ENCODE measurements at places on chromosomes 16 and 17.

- no peaks in the 10 kb centered on the region for H3K36me3 ChIP-seq
- no peak overlapping the region for H3K4me3 ChIP-seq
- peak; percentile 70 for DNase-seq
- H3K27me3 ChIP-seq = peaks cover 4% of the 10 kb centered on the region
Measured at GRCh38 chr17:74921026-74921681, 1.9 kb downstream of the USH1G start.

GRCh38 chr17:81431545-81432482, 36.6 kb downstream of the BAHCC1 start:
- no peak overlapping the region for H3K27ac ChIP-seq
- no peaks in the 10 kb centered on the region for H3K27me3 ChIP-seq
- peak; percentile 66 for DNase-seq
- H3K4me1 ChIP-seq = peaks cover 59% of the 10 kb centered on the region

DNA sequence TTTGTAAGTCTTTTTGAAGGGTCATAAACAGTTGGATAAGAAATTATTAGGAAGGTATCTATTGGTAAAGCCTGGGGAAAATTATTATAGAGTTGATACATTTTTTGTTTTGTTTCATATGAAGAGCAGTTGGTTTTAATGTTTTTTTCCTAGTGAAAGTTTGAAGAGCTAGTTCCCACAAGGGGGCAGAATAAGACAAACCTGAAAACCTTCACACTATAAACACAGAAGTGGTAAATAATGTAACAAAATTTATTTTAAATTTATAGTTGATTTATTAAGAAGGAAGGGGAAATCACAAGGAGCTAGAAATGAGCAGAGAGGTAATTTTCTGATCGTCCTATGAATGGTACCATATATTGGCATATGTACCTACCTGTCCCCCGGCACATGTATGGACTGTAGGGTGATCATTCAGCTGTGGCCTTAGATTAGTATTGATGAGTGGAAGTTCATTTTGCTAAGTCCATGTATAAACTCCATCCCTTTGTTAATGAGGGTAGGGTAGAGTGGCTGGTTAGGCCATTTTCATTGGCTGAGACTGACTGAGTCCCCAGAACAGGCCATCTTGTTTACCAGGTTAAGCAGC, 116.3 kb downstream of the TANC2 start:
- no peaks in the 10 kb centered on the region for H3K27me3 ChIP-seq
- no peak overlapping the region for H3K4me3 ChIP-seq
- DNase-seq = no peak
- no peak overlapping the region for H3K27ac ChIP-seq
- H3K36me3 ChIP-seq = no peaks in the 10 kb centered on the region

GRCh38 chr17:570388-570787, 144.3 kb downstream of the VPS53 start:
- H3K27me3 ChIP-seq = no peaks in the 10 kb centered on the region
- no peak overlapping the region for H3K27ac ChIP-seq
- DNase-seq = no peak
- H3K4me3 ChIP-seq = no peak overlapping the region

DNA sequence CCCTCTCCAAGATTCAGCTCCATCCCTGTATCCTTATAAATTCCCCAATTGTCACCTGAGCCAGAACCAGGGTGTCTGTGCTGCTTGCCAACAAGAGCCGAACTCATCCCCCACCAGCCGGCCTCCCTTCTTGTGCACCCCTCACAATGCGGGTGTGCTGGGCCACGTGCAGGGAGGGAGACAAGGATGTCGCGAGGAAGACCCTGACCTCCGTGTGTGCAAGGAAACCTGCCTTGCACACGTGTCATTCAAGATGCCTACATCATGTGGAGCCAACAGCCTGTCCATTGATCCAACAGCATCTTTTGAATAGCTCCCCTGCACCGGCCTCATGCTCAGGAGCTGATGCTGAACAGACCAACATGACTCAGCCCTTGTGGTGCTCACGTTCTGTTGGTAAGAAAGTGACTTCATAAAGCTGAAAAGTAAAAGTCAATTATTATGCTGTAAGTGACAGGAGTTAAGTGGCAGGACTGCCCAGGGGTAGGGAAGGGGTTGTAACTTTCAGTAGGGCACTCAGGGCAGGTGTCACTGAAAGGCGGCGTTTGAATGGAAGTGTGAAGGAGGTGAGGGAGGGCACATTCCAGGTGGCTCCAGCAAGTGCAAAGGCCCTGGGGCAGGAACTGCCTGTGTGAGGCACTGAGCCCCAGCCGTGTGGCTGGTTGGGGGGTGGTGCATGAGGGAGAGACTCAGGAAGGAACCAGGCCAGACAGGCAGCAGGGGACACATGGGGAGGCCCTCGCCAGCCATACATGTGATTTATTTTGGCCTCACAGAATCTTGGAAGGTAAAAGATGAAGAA, 302.2 kb downstream of the FOXL1 start:
- H3K4me3 ChIP-seq = no peak overlapping the region
- peaks cover 3% of the 10 kb centered on the region for H3K27me3 ChIP-seq
- no peak overlapping the region for H3K27ac ChIP-seq
- no peaks in the 10 kb centered on the region for H3K36me3 ChIP-seq
- H3K4me1 ChIP-seq = no peaks in the 10 kb centered on the region

DNA sequence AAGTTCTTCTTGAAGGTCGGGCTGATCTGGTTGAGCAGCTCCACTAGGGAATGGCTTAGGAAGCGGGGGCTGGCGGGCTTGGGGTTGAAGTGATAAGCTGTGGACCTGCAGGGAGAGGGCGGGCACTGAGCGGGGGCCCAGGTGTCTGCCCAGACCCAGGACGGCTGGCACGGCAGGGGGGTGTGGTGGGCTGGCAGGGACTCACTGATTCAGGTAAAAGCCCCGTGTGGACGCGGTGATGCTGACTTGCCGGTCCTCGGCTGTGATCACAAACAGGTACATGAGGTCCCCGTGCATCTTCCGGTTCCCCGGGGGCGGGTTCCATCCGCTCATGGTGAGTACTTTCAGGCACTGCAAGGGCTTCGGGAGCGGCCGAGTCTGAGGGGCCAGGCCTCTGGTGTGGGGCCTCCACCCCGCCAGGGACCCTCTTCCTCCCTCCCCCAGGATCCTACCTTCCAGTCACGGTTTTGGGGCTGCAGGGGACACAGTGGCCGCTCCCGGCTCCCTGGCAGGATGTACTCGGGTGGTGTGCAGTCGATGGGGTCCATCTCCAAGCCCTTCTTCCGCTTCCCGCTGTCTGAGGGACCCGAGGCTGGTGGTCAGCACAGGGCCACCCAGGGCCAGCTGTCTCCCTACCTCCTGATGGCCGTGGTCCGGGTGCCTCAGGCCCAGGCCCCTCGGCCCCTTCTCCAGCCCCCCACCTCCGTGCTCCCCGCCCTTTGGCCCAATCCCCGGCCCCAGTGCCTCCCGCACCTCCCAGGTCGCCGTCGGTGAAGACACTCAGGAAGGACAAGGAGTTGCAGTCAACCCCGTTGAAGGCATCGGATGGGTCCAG, 10.2 kb downstream of the CLUH start:
- peaks cover 33% of the 10 kb centered on the region for H3K36me3 ChIP-seq
- H3K4me1 ChIP-seq = no peaks in the 10 kb centered on the region

DNA sequence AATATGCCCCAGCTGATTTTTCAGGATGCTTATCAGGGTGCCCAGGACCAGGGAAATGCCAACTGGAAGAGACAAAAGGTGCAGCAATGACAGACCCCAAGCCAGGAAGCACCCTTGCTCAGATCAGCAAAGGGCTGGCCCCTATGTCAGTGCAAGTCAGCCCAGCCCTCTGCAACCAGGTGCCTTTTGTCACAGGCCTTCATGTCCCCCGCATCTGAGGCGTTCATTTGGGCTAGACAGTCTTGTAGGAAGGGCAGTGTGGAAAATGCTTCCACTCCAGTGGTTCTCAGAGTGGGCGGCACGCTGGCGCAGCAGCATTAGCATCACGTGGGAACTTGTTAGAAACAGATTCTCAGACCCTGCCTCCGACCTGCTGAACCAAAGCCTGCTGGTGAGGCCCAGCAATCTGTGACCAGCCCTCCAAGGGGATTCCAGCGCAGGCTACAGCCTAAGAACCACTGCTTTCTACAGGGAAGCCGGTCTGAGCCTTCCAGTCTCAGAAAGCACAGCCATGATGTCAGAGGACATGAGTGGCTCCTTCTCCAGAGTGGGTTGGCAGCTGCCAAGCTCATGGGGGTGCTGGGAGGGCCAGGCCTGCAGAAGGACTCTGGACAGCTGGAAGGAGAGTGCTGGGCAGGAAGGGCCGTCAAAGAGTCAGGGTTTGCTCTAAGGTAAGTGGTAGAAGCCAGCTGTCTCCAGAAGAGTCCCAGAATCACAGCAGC, 13.1 kb downstream of the SLC47A2 start:
- H3K36me3 ChIP-seq = no peaks in the 10 kb centered on the region
- H3K4me3 ChIP-seq = no peak overlapping the region
- DNase-seq = peak; percentile 81
- peaks cover 7% of the 10 kb centered on the region for H3K4me1 ChIP-seq

DNA sequence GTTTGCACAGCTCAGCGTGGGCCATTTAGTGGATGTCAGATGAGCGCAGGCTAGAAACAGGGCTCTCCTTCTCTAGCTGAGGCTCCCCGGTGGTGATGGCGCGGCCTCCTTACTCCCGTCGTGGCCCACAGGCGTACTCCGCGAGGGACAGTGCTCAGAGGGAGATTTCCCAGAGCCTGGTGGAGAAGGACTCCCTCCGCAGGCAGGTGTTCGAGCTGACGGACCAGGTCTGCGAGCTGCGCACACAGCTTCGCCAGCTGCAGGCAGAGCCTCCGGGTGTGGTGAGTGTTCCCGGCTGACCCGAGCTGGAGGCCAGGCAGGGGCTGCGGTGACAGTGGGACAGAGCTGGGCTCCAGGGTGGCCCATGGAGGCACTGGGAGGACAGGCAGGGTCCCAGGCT, 21.4 kb downstream of the CARD14 start:
- H3K27ac ChIP-seq = no peak overlapping the region
- no peak overlapping the region for H3K4me3 ChIP-seq
- no peaks in the 10 kb centered on the region for H3K27me3 ChIP-seq
- H3K36me3 ChIP-seq = no peaks in the 10 kb centered on the region

DNA sequence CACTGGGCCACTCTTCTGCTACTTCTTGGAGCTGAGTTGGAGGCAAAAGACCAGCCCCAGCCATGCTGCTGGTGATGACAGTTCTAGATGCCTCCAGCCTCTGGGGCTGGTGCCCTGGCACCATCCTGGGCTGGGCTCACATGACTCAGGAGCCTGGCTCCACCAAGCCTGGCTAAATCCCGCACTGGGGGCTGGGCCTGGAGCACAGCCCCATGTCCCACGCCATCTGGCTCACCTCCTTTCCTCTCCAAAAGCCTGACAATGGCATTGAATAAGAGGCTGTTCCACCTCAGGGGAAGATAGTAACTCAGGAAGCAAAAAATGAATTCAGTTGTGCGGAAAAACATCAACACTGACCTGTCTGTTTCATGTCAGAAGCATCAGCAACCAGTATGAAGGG, 45.1 kb upstream of the MTSS2 start:
- H3K27ac ChIP-seq = no peak overlapping the region
- peaks cover 8% of the 10 kb centered on the region for H3K36me3 ChIP-seq
- no peaks in the 10 kb centered on the region for H3K27me3 ChIP-seq
- H3K4me3 ChIP-seq = no peak overlapping the region
- peaks cover 20% of the 10 kb centered on the region for H3K4me1 ChIP-seq

GRCh38 chr16:48158296-48158695, 2.5 kb upstream of the ABCC12 start:
- no peak for DNase-seq
- H3K36me3 ChIP-seq = no peaks in the 10 kb centered on the region
- no peak overlapping the region for H3K4me3 ChIP-seq
- peaks cover 7% of the 10 kb centered on the region for H3K4me1 ChIP-seq
- H3K27ac ChIP-seq = no peak overlapping the region

DNA sequence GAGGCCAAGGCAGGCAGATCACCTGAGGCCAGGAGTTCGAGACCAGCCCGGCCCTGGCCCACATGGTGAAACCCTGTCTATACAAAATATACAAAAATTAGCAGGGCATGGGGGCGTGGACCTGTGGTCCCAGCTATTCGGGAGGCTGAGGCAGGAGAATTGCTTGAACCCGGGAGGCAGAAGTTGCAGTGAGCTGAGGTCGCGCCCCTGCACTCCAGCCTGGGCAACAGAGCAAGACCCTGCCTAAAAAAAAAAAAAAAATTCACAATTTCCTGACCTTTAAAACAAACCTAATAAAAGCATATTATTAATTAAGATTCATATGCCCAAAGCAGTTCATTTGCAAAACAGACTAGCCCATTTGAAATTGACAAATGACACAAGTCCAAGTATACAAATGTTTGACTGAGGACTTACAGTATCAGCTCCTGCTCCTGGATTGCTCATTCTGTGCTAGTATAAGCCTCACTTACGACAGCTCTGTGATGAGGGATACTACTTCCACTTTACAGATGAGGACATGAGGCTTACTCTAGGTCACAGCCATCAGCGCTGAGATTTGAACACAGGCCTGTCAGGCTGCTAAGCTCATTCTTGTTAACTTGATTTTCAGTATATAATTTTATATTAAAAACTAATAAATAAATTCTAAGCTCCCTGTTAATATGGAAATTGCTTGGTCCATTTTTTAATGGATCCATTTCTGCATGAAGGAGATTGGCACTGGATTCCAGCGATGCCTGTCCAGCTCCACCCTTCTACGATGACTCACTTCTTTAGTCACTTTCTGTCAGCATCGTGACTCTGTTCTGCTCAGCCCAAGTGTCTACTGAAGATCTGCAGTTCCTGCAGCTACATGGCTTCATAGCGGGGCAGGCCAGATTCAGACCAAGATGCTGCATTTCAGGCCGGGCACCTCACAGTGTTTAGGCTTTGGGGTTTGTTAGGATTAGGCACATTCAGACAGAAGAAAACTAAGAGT, 88.2 kb downstream of the WDR59 start:
- no peak overlapping the region for H3K4me3 ChIP-seq
- no peak overlapping the region for H3K27ac ChIP-seq
- no peak for DNase-seq
- H3K27me3 ChIP-seq = no peaks in the 10 kb centered on the region

- H3K4me3 ChIP-seq = no peak overlapping the region
- no peak for DNase-seq
- H3K36me3 ChIP-seq = no peaks in the 10 kb centered on the region
- peaks cover 9% of the 10 kb centered on the region for H3K4me1 ChIP-seq
- peak overlapping the region; percentile 46 for H3K27ac ChIP-seq
- no peaks in the 10 kb centered on the region for H3K27me3 ChIP-seq
Measured at GRCh38 chr17:6912110-6913051, 80.9 kb upstream of the TEKT1 start.

GRCh38 chr17:37098152-37098551, 149.4 kb downstream of the AATF start:
- H3K27ac ChIP-seq = no peak overlapping the region
- no peaks in the 10 kb centered on the region for H3K4me1 ChIP-seq
- DNase-seq = no peak
- peaks cover 42% of the 10 kb centered on the region for H3K36me3 ChIP-seq

DNA sequence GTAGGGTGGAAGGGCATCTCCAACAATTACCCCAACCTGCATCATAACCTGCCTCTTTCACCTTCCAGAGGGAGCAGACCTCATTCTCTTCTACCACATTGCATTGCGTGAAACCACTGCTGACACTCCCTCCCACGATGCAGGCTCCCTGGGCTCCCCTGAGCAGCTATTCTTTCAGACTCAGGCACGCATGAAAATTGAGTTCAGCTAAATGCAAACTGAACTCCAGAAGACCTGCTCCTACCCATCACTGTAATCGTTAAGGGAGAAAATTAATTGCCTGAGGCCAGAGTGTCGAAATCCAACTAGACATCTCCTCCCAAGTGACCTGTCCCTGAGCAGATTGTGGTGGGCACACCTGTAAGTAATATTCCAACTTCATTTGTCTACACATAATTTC, 186.0 kb downstream of the GRIN2A start:
- no peaks in the 10 kb centered on the region for H3K27me3 ChIP-seq
- H3K36me3 ChIP-seq = no peaks in the 10 kb centered on the region
- H3K4me1 ChIP-seq = no peaks in the 10 kb centered on the region
- H3K27ac ChIP-seq = no peak overlapping the region
- no peak for DNase-seq

All from upper lobe of left lung (tissue), 6 donors.